ENCODE measurements at places on chromosomes 1 and 21.
A peak's percentile ranks its signal among the peaks of the same experiment; 100 is the strongest.

DNA sequence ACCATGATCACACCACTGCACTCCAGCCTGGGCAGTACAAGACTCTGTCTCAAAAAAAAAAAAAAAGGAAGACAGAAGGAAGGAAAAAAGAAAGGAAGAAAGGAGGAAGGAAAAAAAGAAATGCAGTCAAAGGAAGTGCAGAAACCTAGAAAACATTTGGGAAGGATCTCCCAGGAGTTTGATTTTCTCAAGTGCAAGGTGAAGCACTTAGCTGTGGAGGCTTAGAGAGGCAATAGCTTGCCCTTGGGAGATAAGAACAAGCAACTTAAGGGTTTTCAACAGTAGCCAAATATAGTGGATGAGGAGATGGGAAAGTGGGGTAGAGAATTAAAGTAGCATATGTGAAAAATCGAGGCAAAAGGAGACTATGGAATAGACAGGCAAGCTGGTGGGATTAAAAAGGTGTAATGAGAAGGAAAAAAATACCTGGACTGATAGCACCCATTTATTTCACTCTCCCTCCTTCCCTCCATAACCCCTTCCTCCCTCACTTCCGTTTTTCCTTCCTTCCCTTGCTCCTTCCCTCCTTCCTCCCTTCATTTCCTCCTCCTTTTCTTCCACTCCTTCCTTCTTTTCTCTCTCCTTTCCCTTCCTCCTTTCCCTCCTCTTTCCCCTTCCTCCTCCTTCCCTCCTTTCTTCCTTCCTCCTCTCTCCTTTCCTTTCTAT, 6.8 kb upstream of the FAM89A start:
- ATAC-seq = no peak

GRCh38 chr1:161914595-161914994, 109.1 kb downstream of the OLFML2B start:
- no peak for ATAC-seq

GRCh38 chr1:48254254-48254653, 31.7 kb downstream of the SLC5A9 start:
- no peak for ATAC-seq

DNA sequence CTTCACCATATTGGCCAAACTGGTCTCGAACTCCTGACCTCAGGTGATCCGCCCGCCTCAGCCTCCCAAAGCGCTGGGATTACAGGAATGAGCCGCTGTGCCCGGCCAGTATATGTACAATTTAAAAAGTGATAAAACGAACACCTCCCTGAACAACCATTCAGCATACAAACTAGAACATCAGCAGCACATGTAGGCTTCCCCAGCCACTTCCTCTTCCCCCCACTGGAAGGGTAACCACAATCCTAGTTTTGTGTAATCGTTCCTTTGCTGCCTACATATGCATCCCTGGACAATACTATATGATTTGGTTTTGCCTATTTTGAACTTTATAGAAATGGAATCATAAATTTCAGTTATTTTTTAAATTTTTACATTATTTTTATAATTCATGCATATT, 60.4 kb downstream of the DESI2 start:
- no peak for ATAC-seq

DNA sequence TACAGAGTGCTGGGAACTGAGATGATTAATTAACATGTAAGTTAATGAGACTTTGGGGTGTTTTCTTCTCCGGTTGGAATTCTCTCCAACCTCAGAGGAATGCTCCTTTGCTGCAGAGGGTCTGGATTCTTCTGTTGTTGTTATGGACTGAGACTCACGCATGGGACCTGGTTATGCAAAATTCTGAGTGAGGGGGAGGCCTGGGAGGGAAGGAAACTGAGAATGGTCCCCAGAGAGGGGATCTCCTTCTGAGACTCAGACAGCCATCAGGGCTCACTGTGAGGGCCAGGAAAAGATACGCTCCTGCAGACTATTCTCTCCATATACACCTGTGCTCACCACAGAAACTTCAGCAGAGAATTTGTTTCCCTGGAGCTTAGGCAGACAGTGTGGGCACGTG, 56.3 kb downstream of the HTR6 start:
- no peak for ATAC-seq

GRCh38 chr1:108685529-108685928, 6.6 kb upstream of the PRPF38B start:
- ATAC-seq = no peak

GRCh38 chr1:76190749-76191424, 116.3 kb downstream of the ST6GALNAC3 start:
- ATAC-seq = peak; percentile 78

DNA sequence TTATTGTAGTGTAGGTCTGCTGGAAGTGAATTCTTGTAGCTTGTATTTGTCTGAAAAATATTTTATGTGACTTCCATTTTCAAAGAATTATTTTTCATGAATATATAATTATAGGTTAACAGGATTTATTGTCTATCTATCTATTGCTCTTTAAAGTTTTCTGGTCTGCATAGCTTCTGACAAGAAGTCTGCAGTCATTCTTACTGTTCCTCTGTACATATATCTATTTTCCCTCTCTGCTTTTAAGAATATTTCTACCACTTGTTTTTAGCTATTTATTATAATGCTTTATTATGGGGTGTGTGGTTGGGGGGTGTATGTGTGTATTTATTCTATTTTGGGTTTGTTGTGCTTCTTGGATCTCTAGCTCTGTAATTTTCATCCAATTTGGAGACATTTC, 77.4 kb downstream of the ETS2 start:
- ATAC-seq = no peak

- peak; percentile 75 for ATAC-seq
Observed at GRCh38 chr1:154328318-154329151, 3.2 kb downstream of the ATP8B2 start.

- ATAC-seq = no peak
Observed at GRCh38 chr1:174105086-174105485, 54.2 kb upstream of the RABGAP1L start.

- ATAC-seq = no peak
Observed at GRCh38 chr1:209207701-209208286, 375.7 kb upstream of the CAMK1G start.

DNA sequence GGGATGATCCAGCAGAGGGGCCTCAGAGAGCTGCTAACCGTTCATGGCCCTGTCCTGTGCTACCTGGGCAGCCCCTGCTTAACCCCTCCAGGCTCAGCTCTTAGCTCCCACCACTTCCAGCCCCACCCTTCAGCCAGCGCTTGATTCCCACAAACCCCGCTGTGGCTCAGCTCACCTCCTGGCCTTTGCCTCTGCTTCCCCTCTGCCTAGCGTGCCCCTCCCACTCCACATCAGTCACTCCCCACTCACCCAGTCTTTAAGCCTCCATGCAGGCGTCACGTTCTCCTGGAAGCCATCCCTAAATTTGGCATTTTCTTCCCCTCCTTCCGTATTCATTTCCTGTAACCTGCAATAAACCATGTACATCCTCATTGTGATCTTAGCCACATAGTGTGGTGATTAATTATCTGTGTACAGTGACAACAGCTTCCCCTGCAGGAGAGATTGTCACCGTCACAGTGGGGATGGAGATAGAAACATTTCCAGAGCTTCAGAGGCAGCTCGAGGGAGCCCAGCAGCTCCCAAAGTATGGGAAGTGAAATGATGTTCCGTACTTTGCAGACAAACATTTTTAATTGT, 65.5 kb downstream of the EPHB2 start:
- no peak for ATAC-seq

DNA sequence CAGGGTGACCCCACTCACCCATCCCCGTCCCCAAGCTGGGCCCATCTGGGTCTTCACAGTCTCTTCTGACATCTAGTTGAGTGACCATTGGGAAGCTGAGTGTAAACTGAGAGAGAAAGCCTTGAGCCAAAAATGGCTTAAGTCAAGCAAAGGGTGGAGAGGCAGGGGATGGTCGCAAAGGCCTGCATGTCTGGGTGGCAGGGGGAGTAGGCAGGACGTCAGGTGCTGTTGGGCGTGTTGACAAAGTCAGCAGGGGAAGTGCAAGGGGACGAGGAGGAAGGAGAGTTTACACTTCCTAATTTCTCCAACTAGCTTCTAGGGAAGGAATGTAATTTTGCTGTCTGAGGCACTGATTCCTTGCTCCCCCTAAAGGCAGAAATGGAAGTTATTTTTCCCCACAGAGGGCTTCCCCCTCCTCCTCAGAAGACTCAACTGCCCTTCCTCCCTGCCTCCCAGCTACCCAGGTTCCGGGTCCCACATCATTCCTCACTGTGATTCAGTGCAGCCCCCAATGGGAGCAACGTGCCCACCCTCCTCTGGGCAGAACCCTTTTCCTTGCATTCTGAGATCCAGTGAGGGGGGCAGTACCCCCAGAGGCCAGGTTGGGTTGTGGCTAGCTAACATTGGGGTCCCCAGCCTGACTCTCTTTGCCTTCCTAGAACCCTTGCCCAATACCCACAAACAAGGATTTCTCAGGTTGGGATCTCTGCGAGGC, 1.2 kb upstream of the ADORA1 start:
- ATAC-seq = no peak

- ATAC-seq = no peak
Observed at GRCh38 chr1:205436776-205437410, 15.0 kb upstream of the LEMD1 start.

DNA sequence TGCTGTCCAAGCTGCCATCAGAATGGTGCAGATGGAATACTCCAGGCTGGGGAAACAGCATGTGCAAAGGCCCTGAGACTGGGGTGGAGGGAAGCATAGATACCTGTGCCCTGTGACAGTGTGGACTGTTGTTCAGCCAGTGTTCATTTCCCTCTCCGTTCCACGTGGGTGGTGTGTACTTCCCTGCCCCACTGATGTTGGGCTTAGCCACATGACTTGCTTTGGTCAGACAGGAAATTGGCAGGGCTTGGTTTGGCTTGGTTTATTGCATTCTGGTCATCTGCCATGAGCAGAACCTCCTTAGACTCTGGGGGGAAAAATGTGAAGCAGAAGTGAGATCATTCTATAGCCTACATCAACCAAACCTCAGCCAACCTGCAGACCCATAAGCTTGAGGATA, 102.4 kb upstream of the IGSF21 start:
- no peak for ATAC-seq

DNA sequence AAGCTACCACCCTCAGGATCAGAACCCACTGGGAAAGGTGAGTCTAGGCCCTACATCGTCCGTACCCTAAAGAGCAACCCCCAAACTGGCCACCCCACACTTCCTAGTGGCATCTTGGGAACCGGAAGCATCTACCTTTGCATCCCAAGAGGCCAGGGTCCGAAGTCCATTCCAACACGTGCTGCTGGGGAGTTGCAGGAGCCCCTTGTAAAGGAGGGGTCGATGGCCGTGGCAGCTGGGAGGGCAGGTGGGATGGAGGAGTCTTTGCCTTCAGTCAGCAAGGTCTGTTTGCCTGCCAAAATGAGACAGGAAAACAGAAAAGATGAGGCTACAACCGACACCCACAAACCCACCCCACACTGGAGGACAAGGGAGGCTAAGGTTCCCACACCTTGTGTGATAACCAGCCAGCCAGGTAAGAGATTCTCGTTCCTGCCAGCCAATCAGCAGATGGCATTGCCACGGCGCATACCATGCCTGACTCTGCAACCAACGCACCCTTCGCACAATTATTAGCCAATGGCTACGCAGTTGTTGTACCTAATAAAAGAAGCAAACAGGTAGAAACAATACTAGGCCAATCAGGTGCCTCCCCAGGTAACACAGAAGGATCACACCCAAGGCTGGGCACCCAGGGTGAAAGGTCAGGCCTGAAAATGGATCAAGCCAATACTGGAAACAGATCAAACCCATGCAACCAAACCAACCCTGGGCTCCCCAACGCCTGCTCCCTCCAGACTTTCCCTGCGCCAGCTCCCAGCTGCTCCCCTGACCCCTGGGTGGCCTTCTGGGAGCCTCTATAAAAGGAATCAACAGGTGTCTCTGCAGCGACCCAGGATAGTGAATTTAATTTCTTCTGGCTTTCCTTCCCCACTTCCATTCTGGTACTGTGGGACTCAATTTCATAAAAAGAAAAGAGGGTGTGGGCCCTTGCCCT, 35.6 kb downstream of the CASZ1 start:
- ATAC-seq = no peak
